ENCODE measurements at places on chromosomes 13 and 19. TPM values are rescaled to one million over a fixed set of nuclear protein-coding genes. Genes with fewer than 3 reads are reported as not detected.

The KLK10 gene
- not detected for total RNA-seq

The ZSCAN18 gene
- total RNA-seq, result 76.1 TPM

The OVOL3 gene
- not detected for total RNA-seq

The DNAAF3 gene
- total RNA-seq, result 1.8 TPM

The F10 gene
- total RNA-seq, result 3.5 TPM

The OCEL1 gene
- 21.2 TPM for total RNA-seq

The MBD3L3 gene
- not detected for total RNA-seq

The KASH5 gene
- total RNA-seq, result not detected

The VSIG10L gene
- total RNA-seq, result 0.66 TPM

The GPR12 gene
- 0.14 TPM for total RNA-seq

The CCDC122 gene
- 2.0 TPM for total RNA-seq

The CGB2 gene
- not detected for total RNA-seq

The KATNAL1 gene
- total RNA-seq, result 46.9 TPM

The PRR22 gene
- total RNA-seq, result 1.1 TPM

The ESD gene
- total RNA-seq, result 98.5 TPM

The ZNF154 gene
- 4.8 TPM for total RNA-seq

The LGALS7B gene
- not detected for total RNA-seq

The PDE4A gene
- 20.0 TPM for total RNA-seq

The HSH2D gene
- total RNA-seq, result 0.16 TPM

The DLL3 gene
- total RNA-seq, result not detected

The DAND5 gene
- 12.7 TPM for total RNA-seq

The C13orf42 gene
- not detected for total RNA-seq

The C1QTNF9B gene
- total RNA-seq, result 2.1 TPM

The MCF2L gene
- 41.2 TPM for total RNA-seq

The ZNF471 gene
- 6.9 TPM for total RNA-seq

The MISP gene
- total RNA-seq, result not detected

The ZNF578 gene
- 2.4 TPM for total RNA-seq

The RXFP2 gene
- total RNA-seq, result not detected

The NTF4 gene
- not detected for total RNA-seq

Data from left ventricle myocardium inferior (tissue), 1 donor.